ENCODE measurements at places on chromosomes 2 and 18. TPM values are rescaled to one million over a fixed set of nuclear protein-coding genes. Genes with fewer than 3 reads are reported as not detected.

DNA sequence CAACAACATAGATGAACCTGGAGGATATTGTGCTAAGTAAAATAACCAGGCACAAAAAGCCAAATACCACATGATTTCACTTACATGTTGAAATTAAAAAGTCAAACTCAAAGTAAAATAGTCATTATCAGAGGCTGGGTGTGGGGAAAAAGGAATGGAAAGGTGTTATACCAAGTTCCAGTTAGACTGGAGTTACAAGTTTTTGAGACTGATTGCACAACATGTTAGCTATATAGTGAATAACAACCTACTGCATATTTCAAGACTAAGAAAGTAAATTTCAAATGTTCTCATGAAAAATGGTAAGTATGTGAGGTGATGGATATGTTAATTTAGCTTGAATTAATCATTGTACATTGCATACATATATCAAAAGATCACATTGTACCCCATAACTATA is 116.8 kb upstream of the HNMT start:
- DNase-seq = no peak

GRCh38 chr2:176637486-176638166 is 368.4 kb downstream of the MTX2 start:
- DNase-seq = peak; percentile 23

DNA sequence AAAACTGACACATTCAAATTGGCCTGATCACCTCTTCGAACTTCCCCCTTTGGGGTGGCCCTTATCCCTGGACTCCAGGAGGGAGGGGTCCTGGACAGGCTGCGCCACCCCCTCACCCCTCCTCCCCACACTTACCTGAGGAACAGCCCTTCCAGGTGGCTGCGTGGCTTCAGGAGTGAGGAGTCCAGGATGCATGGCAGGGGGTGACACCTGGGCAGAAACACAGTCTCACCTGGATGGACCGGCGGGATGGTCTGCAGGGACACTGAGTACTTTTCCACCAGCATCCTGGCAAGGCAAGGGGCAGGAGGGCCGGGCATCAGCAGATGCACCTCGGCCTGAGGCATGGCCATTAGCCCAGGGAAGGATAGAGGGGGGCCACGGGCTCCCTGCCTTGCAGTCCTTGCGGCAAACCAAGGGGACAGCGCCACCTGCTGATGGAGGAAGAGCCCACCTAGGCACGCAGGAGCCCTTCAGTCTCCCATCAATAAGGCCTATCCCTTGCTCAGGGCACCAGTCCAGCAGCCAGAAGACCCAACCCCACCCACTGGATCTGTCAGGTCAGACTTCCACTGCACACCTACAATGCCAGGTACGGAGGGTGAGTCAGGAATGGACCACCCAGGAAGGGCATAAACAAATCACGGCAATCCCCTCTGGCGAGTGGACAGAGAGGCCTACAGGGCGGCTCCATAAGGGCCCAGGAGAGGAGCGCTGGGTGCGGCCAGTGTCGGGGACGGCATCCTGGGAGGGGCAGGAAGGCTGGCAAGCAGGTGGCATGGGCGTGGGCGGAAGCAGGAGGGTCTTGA is 26.0 kb downstream of the FAM178B start:
- DNase-seq = peak; percentile 74

DNA sequence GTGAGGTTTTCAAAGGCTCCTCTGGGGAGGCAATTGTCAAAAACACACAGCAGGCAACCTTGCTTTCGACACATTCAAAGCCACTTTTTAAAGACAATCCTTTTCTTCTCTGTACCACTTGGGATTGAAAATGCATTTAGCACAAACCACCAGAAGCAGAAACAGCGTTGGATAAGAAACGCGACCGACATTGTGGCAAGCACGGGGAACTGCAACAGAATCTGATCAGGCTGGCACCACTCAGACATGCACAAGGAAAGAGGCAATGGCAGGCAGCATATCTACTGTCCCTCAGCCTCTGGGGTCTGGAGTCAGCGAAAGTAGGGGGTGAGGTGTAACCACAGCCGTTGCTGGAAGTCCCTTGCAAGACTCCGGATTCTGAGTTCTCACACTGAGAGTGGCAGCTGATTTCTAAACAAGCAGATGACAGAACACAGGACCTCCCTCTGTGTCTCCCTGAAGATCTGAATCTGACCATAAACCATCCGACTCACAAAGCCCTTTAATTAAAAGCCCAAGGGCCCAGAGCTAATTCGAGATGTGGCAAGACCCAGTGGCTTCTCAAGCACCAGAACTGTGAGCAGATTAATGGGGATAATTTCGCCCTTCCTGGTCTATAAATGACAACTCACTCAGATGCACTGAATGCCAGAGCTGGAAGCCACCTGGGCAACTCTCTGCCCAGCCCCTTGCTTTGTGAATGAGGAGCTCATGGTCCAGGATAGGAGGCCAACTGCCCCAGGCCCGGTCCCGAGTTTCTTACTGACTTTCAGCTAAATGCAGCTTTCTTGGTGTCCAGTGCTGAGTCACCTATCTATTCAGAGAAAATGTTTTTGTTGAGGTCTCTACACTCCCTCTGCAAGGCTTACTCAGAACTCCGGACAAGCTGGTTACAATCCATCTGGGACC is 29.6 kb downstream of the CYRIA start:
- DNase-seq = peak; percentile 84

GRCh38 chr2:226136739-226137138 is 662.9 kb downstream of the IRS1 start:
- DNase-seq = no peak

DNA sequence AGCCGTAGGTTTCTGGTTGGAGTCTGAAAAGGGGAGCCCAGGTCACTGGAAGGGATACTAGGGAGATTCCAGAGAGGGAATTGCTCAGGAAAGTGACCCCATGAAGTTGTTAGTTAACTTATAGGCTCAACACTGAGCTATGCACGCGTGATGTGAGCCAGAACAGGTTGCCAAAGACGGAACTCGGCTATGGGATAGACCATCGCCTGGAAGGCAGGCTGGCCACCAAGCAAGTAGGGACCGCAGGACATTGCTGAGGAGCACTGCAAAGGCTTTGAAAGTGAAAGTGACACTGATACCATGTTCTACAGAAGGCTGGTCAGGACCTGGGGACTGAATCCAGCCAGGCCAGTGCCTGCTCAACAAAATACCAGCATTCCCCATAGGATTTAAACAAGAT is 7.3 kb downstream of the FARP2 start:
- no peak for DNase-seq

- DNase-seq = no peak
These were observed 8.7 kb downstream of the FAM228A start for GRCh38 chr2:24183366-24184069.

DNA sequence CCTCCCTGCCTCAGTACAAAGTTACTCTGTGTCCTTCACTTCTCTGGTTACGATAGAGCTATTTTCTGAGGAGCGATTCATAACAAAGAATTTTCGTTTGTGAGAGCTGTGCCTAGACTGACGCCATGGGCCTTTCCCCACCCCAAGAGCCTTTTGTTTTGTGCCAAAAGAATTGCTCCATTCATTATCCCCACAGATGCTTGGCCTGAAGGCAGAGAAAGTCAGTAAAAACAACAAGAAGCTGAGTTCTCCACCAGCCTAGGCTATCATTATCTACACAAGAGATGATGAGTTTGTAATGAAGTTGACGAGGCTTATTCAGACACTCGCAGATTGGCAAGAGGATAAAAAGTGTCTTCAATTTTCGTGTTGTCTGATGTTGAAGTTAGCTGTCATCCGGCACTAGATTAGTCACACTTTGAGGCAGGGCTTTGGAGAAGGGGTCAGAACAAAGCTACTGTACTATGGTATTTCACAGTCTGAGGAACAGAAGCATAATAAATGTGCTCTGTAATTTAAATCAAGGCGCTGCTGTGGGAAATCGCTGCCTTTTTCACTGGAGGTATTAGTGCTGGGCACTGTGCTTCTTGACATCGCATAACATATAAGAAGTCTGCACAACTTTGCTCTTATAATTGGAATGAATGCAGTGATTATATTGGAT is 278.4 kb upstream of the FIGN start:
- peak; percentile 28 for DNase-seq

- DNase-seq = no peak
These were observed 71.3 kb upstream of the PPM1B start for GRCh38 chr2:44097322-44097907.

GRCh38 chr2:64328415-64328722 is 125.6 kb upstream of the LGALSL start:
- DNase-seq = no peak

DNA sequence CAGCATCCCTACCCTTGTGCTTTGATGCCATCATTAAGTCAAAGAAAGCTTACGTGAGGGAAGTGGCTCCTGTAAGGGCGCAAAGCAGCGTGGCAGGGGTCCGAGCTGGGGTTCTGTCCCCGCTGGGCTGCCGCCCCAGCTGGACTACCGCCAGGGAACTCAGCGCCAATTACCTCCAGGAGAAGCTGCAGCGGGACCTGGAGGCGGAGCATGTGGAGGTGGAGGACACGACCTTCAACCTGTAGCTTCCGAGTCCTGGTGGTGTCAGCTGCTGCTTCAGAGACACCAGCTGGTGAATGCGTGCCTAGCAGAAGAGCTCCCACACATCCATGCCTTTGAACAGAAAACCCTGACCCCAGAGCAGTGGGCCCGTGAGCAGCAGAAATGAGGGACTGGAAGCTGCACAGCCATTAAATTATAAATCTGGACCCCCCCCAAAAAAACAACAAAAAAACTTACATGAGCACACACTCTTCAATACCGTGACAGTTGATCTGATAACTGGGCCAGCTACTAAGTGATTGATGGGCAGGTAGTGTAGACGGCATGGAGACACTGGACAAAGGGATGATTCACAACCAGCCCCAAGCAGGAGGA is 20.1 kb upstream of the YES1 start:
- no peak for DNase-seq

DNA sequence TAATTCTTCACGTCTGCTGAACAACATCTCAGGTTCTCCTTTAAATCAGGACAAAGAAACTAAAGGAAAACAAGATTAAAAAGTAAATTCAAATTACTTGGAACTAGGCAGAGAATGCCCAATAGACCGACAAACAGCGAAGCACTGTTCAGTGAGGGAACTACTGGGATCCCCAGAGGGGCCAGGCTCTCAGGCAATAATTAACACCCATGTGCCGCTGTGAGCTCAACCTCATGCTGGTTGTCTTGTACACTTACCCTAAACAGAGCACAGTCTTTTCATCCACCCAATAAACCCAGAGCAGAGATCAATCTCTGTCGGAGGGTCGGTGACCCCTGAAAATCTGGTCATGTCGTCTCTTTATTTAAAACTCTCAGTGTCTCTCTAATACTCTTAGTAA is 229.9 kb upstream of the CRIM1 start:
- no peak for DNase-seq

DNA sequence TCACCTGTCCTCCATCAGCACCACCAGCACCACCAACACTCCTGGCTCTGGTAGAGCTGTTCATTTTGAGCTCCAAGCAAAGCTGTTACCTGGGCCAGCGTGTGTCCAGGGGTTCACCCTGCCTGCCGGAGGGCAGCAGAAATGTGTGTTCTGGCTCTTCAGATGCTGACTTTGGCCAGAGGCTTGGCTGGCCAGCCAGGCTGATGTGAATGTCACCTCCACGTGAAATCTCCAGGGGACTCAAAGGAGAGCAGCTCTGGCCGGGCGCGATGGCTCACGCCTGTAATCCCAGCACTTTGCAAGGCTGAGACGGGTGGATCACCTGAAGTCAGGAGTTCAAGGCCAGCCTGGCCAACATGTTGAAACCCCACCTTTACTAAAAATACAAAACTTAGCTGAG is 33.5 kb downstream of the CIB4 start:
- DNase-seq = no peak

DNA sequence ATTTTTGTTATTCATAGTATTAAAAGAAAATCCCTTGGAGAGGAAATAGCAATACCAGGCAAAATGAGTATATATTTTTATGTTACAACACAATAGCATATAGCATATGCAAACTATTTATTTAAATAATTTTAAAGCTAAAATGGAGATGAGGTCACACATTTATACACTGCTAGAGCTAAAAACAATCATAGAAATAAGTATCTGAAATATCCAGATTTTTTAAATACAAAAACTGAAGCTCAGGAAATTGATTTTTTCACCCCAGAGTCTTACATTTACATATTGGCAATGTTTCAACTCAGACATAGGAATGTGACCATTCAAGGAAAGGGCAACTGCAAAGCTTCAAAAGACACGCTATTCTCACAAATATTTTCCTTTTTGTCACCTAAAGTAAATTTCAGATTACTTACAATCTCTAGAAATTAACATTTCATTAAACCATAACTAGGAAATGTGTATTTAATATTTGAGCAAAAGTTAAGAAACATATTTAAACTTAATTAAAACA is 8.9 kb downstream of the TFPI start:
- DNase-seq = peak; percentile 63

DNA sequence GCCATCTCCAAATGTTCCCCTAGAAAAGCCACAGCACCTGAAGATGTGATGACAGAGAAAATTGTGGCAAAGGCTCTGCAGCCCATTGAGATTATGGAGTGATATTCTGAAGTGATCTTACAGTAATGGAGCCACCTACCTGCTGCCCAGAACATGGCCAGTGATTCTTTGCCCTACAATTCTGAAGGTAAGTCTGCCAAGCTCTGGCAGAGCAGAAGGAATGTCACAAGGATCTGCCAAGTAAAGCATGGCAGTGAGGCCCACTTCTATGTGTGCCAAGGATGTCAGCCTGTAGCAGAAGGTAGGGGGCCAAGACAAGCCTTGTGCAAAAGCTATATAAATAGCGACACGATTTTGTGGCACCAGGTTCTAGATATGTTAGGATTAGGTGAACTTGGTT is 155.1 kb downstream of the RND3 start:
- no peak for DNase-seq

The ERICH2 gene
- total RNA-seq = not detected

The CTDP1 gene
- 16.4 TPM for total RNA-seq

The AMER3 gene
- total RNA-seq = not detected

The HJURP gene
- 123 TPM for total RNA-seq

The EGR4 gene
- not detected for total RNA-seq

The CYTIP gene
- total RNA-seq = 1.7 TPM

The GREB1 gene
- 0.57 TPM for total RNA-seq

The ABCG8 gene
- not detected for total RNA-seq

The DNAJC5G gene
- total RNA-seq = not detected

The MAP3K19 gene
- total RNA-seq = not detected

The ALKAL2 gene
- not detected for total RNA-seq

The ALK gene
- not detected for total RNA-seq

The REG3A gene
- not detected for total RNA-seq

All from LHCN-M2 (cell line).